ENCODE measurements at places on chromosomes 16 and 17.
A peak's percentile ranks its signal among the peaks of the same experiment; 100 is the strongest.

- DNase-seq, result peak; percentile 8
These were observed 37.6 kb upstream of the PIRT start for GRCh38 chr17:10875430-10875851.

DNA sequence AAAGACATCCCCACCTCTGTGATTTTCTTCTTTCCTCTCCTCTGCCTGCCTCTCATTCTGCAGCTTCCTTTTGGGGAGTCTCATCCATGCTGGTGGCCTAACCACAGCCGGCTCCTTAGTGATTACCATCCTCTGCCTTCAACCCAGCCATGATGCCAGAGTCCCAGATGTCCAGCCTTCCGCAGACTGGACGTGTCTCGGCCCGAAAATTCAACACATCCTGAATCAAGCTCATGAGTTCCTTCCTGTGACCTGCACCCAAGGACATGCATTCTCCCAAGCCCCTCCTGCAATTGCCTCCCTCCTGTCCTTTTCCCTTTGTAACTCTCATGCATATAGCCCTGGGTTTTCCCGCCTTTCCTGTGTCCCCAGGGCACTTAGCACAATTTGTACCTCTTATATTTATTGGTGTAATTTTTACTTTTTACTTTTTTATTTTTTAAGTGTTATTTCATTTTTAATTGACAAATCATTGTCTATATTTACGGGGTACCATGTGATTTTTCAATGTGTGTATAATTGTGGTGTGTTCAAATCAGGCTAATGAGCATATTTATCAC, 1.2 kb upstream of the SLC13A5 start:
- DNase-seq, result no peak

GRCh38 chr17:37218849-37219248, 156.9 kb upstream of the C17orf78 start:
- no peak for DNase-seq

- no peak for DNase-seq
These were observed 5.0 kb upstream of the ALDH3A1 start for GRCh38 chr17:19753051-19753509.

DNA sequence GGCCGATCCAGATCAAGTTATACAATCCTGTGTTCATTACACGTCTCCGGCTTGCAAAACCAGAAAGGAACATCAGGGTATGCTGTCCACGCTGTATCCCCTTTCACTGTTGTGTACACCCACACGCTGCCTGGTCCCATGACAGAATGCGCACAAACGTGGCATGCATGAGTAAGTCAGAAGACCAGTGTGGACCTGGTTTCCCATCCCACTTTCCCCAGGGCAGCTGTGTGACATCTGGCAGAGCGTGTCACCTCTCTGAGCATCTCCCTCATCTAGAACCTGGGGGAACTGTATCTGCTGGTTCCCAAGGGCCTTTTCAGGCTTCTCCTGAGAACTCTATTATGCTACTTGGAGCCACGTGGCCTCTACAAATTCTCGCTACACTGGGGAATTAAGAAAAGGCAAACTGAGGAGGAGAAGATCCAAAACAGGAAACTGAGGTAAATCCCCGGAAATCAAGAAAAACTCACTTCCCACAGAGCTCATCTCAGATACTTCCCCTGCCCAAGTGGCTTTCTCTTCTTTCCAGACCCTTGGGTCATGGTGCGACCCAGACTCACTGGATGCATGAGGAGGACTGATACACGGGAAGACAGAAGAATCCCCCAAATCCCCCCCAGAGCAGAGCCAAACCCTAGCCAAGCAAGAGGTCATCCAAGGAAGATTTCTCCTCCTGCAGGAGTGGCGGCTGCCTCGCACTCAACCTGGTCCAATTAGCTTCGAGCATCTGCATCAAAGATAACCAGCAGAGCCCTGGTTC, 139.3 kb downstream of the GAS7 start:
- DNase-seq, result no peak

- DNase-seq, result no peak
These were observed 20.4 kb upstream of the SCIMP start for GRCh38 chr17:5254903-5255521.

DNA sequence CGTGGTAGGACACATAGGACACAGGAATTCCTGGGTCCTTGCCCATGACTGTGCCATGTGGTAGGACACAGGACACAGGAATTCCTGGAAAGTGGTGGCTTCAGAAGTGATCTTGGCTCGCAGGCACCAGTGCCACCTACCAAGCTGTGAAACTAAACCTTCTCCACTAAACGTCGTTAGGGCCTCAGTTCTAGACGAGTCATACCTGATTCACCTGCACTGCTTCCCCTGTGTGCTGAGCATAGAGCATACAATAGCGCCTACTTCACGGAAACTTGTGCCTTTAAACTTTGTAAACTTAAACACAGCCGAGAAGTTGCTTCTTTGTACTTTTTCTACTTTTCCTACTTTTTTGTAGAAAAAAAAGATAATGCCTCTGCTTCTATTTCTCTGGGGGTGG, 4.8 kb downstream of the SOX8 start:
- no peak for DNase-seq

- DNase-seq, result peak; percentile 83
These were observed 25.1 kb upstream of the FOXK2 start for GRCh38 chr17:82494236-82495055.

DNA sequence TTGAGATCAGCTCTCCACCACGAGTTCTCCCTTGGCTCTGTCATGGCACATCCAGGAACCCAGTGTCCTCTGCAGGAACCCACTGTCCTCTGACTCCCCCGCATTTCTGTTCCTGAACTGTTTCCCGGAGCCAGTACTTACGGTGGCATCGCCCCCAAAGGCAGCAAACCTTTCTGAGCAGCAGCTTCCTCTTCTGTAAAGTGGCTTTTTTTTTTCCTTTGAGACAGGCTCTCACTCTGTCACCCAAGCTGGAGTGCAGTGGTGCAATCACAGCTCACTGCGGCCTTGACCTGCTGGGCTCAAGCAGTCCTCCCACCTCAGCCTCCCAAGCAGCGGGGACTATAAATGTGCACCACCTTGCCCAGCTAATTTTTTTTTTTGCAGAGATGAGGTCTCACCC, 32.2 kb downstream of the NAGPA start:
- no peak for DNase-seq

GRCh38 chr17:29619251-29619650, 3.5 kb downstream of the CORO6 start:
- no peak for DNase-seq

GRCh38 chr17:17605729-17606088, 14.2 kb upstream of the PEMT start:
- no peak for DNase-seq

DNA sequence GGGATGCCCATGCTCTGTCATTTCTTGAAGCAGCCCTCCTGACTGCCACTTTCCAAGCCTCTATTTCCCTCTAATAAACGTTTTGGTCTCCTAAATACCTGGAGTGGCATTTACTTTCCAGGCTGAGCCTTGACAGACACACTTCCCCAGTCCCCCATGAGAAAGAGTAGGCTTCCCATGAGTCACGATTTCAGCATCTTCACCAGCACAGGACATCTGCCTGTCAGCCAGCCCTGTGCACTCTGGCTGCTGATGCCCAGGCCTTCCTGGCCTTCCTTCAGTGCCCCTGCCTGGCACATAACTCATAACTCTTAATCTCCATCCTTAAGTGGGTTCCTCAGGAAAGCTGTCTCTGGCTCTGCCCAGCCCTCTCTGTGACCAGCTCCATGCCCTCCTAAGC, 30.8 kb upstream of the GAS7 start:
- no peak for DNase-seq

- no peak for DNase-seq
These were observed 183.5 kb upstream of the ANKFN1 start for GRCh38 chr17:55969562-55970324.
